IMR-90 (cell line): ENCODE measurements at places on chromosomes 1 and 21. TPM values are rescaled to one million over a fixed set of nuclear protein-coding genes. Genes with fewer than 3 reads are reported as not detected.

GRCh38 chr21:43004926-43005325 lies 30.6 kb downstream of the PKNOX1 start:
- no peak for DNase-seq

Gene GNAT2
- 0.28 and 0.36 TPM in 2 replicates for total RNA-seq

Gene APOBEC4
- not detected in 2 replicates for total RNA-seq

- no peak for DNase-seq
Observed at GRCh38 chr1:193525917-193526710, 339.7 kb upstream of the B3GALT2 start.

- DNase-seq: no peak
Observed at GRCh38 chr1:26034504-26035202, 11.3 kb downstream of the SLC30A2 start.

Gene FAM78B
- under 0.01 and 0.28 TPM in 2 replicates for total RNA-seq

DNA sequence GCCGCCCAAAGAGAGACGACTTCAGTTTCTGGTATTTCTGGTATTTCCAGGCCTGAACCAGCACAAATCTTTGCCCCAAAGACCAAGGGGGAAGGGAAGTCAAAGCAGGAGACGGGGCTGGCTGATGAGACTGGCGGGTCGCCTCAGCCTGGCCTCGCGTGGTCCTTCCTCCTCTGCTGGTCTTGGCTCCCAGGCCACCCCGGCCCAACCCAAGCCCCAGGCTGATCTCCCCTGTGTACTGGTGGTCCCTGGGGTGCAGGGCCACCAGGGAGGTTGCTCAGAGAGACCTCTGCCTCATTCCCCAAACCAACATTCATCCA lies 19.9 kb downstream of the WNT4 start:
- DNase-seq: no peak

Gene E2F2
- total RNA-seq: 0.36 and 0.56 TPM in 2 replicates

- no peak for DNase-seq
Observed at GRCh38 chr21:45988366-45989347, 7.1 kb downstream of the COL6A1 start.

Gene CNST
- total RNA-seq: 25.5 and 32.8 TPM in 2 replicates

GRCh38 chr1:204344665-204345355 lies 14.9 kb downstream of the PLEKHA6 start:
- no peak for DNase-seq

Gene WDTC1
- 9.9 and 10.0 TPM in 2 replicates for total RNA-seq

Gene CHIT1
- not detected in 2 replicates for total RNA-seq

- DNase-seq: no peak
Observed at GRCh38 chr1:11828511-11828910, 19.1 kb downstream of the NPPA start.
